ENCODE measurements at places on chromosomes 2 and 18.

DNA sequence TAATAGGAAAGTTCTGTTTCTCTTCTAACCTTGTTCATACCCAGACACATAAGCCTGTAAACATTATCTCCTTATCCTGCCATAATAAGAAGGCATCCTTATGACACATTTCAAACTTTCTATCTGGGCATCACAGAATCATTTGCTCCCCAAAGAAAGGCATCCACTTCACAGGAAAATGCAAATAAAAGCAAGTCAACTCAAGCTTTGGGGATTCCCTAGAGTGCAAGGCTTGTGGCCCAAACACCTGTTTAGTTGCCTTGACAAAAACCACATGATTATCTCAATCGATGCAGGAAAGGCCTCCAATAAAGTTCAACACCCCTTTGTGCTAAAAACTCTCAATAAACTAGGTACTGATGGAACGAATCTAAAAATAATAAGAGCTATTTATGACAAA lies 195.7 kb upstream of the GALNT5 start:
- DNase-seq, result no peak

- DNase-seq, result no peak
Measured at GRCh38 chr2:177753682-177754491, 318.7 kb downstream of the PDE11A start.

GRCh38 chr2:177724398-177725287 lies 332.1 kb downstream of the AGPS start:
- DNase-seq, result peak; percentile 3

DNA sequence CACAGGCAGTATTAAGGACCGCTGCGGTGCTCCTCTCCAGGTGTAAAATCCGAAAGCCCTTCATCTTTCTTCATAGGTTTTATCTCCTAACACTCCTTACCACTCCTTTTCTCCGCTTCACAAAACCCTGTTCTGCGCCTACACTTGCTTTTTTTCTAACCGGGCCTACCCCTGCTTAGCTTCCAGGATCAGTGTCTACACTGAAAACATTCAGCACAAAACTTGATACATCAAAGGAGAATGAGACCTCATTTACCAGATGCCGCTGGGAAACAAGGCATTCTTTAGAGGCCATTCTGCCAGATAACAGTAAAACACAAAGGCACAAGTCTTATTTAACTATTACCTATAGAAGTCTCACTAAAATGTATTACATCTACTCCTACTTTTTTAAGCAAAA lies 13.1 kb downstream of the CHST10 start:
- DNase-seq, result no peak

GRCh38 chr2:231884438-231885140 lies 41.6 kb downstream of the NPPC start:
- peak; percentile 43 for DNase-seq

GRCh38 chr2:220550995-220551700 lies 923.7 kb downstream of the SLC4A3 start:
- DNase-seq, result no peak

GRCh38 chr2:70529610-70530009 lies 24.0 kb downstream of the TGFA start:
- no peak for DNase-seq

- DNase-seq, result no peak
Measured at GRCh38 chr18:75229437-75229836, 18.8 kb downstream of the TSHZ1 start.

DNA sequence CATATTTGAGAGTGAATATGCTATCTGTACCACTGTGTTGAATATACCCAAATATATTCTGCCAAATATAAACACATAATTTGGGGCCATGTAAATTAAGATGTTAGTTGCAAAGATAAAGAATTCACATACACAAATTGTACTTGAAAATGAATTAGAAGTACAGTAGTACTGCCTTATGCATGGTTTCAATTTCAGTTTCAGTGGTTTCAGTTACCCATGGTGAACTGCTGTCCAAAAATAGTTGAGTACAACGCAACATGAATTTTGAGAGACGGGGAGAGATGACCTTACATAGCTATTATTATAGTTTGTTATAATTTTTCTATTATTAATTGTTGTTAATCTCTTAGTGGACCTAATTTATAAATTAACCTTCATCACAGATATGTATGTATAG lies 1313.0 kb upstream of the FAM98A start:
- no peak for DNase-seq

- no peak for DNase-seq
Measured at GRCh38 chr18:68608851-68609490, 105.9 kb downstream of the TMX3 start.

- DNase-seq, result no peak
Measured at GRCh38 chr18:58394046-58394445, 234.8 kb downstream of the ALPK2 start.

GRCh38 chr2:1972948-1973347 lies 228.6 kb upstream of the PXDN start:
- no peak for DNase-seq

GRCh38 chr2:33373986-33374385 lies 102.5 kb upstream of the RASGRP3 start:
- no peak for DNase-seq

All from DMS79 (cell line).